Breast epithelium (tissue), 4 donors: ENCODE measurements at places on chromosomes 3 and 15. TPM values are rescaled to one million over a fixed set of nuclear protein-coding genes. Genes with fewer than 3 reads are reported as not detected.

The BFSP2 gene
- total RNA-seq: not detected

The TMCO5A gene
- total RNA-seq: not detected

The CHRNA3 gene
- total RNA-seq: 0.48 TPM

The SECISBP2L gene
- total RNA-seq: 49.2 TPM
